ENCODE measurements at places on chromosomes 3 and 15. TPM values are rescaled to one million over a fixed set of nuclear protein-coding genes. Genes with fewer than 3 reads are reported as not detected.
A peak's percentile ranks its signal among the peaks of the same experiment; 100 is the strongest.

SATB1 gene
- 716 TPM for total RNA-seq

COPG1 gene
- total RNA-seq, result 183 TPM

ARID3B gene
- total RNA-seq, result 47.6 TPM

GMPPB gene
- total RNA-seq, result 22.3 TPM

ANKUB1 gene
- not detected for total RNA-seq

GABRA5 gene
- not detected for total RNA-seq

ATP13A5 gene
- total RNA-seq, result not detected

ACVR2B gene
- total RNA-seq, result 9.1 TPM

GRCh38 chr3:13120928-13121552 is 47.8 kb upstream of the IQSEC1 start:
- no peak for DNase-seq

DNA sequence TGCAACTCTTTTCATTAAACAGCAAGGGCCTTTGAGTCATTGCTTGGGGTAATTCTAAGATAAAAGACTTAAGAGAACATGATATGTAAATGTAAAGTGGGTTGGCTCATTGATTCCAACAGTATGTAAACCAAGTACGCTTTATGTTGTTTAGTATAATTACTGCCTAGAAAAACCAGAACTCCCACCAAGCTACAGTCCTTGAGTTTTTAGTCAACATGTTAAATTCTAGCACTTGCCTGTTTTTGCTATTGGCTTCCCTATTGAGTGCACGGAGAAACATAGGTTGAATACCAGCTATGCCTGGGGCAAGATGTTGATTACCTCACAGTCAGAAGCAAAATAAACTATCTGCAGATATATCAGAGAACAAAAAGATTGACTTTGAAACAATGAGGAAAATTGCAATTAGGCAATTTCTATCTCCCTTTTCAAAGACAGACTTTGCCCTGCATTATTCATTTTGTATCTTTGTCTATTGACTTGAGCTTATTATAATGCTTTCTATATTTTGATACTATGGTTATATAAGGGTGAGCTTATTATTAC is 179.3 kb downstream of the ZPLD1 start:
- DNase-seq, result no peak

DNA sequence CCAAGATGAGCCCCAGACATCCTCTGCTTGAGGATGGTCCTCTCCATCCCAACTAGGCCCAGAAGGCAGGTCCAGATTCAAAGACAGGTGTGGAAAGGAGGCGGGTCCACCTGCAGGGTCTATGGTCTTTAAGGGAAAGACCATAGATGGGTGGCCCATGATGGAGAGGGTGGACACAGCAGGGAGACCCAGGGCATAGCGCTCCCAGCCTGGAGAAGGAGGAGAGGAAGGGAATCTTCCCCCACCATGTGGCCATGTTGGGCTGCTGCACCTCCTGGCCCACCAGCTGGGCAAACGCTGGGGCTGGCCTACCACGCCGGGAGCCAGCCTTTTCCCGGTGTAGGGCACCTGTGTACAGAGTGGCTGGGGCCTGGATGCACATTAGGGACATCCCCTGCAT is 265.2 kb upstream of the TLE3 start:
- DNase-seq, result no peak

DNA sequence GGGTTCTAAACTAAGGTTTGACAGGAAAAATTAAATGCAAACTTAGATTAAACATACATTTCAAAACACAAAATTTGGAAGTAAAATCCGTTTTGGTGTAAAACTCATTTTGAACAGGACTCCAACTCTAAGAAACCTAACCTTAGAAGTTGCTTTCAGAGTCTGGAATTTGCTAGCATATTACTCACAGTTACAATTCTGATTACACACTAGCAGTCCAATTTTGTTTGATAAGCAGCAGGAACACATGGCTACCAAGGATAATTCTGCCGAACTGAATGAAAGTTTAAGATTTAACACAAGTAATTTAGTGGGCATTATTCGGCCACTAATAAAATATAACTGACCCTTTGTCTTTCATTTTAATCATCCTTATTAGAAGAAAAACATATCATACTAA is 49.6 kb downstream of the FRMD5 start:
- DNase-seq, result no peak

DNA sequence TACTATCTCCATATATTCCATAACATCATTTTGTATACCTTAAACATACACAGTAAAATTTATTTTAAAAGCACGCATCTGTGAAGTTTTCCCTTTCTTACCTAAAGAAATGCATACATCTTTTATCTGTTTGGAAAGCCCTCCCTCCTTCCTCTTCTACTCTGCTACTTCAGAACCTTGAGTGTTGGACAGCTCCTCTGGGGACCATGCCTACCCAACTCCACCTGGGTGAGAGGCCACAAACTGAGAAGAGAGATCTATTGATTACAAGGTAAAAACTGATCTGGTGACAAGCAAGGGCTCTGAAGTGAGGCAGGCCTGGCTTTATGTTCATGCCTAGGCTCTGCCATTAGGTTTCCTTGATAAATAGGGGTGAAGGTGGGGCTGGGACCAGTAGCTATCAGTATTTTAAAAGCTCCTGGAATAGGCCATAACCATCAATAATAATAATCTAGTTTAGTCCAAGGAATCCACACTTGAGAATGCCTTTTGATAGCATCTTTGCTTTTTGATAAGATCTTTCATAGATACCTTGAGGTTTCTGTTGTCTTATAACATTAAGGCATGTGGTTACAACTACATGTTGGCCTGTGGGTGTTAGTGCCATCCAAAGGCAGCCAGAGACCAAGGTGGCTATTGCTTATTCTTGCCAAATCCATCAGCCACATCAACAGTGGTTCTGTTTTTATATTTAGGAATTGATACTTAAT is 148.8 kb downstream of the KCNMB2 start:
- DNase-seq, result no peak

DNA sequence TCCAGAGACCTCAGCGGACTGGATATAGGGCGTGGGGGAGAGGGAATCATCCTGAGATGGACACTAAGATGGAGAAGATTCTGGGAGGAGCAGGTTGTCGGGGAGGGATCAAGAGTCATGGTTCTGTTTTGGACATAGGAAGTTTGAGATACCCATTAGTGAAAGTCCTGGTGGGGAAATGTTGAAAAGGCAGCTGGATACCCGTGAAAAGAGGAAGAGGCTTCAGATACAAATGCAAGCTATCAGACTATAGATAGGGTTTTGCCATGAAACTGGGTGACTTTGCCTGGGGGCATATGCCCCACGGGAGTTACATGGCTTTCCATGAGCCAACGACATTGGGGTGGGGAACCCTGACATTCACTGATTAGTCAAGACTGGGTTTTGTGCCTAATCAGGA is 1.1 kb upstream of the GPR62 start:
- DNase-seq, result no peak

DNA sequence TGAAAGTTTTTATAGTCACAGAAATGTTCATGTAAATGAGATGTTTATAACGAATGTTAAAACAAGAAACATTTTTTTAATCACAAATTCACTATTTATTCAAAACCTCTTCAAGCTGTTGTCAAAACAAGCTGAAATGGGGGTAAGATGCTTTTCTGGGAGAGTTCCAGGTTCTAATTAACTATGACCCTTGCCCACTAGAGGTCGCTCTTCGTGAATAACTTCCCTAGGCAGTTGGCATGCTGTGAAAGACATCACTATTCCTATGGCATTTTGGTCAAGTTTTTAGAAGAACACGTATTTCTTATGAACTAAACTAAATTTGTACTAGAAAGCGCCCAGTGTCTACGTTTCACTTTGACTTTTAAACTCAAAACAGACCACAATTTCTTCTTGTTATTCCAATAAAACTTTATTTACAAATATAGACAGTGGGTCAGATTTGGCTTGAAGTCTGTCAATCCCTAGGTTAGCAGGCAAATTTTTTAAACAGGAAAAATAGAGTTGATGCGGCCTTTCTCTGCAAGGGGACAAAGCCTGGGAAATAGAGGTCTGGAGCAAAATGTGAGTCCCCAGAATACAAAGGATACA is 62.8 kb upstream of the CMTM8 start:
- DNase-seq, result peak; percentile 58

DNA sequence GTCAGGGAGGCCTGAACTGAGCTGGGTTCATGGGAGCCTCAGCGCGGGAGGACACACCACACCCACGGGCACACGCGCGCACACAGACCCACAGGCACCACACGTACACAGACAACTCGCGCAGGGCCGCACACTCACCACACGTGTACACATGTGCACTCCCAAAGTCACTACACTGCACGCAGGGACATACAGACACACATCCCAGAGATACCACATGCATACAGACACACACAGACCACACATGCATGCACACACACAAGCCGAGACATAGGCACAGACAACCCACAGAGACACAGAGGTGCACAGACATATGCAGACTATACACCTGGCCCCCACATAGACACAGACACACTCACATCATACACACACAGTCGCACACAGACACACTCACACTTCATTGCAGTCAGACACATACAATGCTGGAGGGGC is 1.1 kb upstream of the MGLL start:
- DNase-seq, result no peak

DNA sequence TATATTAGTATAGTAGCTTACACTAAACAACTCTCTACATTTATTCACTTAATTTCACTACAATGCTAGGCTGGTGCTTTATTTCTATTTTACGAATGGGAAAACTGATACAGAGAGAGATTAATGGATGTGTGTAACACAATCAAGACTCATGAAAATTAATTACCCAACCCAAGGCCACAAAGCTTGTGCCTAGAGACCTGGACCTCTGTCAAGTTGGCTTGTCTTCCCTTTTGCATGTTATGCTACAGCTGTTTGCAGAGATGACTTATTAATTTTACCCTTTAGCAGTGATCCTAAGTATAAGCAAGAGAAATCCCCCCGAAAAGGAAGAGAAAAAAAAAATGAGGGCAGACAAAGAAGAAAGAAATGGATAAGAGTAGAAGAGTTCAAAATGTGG is 162.5 kb downstream of the C3orf38 start:
- DNase-seq, result no peak
